NCI-H226 (cell line): ENCODE measurements at places on chromosomes 2 and 18.

DNA sequence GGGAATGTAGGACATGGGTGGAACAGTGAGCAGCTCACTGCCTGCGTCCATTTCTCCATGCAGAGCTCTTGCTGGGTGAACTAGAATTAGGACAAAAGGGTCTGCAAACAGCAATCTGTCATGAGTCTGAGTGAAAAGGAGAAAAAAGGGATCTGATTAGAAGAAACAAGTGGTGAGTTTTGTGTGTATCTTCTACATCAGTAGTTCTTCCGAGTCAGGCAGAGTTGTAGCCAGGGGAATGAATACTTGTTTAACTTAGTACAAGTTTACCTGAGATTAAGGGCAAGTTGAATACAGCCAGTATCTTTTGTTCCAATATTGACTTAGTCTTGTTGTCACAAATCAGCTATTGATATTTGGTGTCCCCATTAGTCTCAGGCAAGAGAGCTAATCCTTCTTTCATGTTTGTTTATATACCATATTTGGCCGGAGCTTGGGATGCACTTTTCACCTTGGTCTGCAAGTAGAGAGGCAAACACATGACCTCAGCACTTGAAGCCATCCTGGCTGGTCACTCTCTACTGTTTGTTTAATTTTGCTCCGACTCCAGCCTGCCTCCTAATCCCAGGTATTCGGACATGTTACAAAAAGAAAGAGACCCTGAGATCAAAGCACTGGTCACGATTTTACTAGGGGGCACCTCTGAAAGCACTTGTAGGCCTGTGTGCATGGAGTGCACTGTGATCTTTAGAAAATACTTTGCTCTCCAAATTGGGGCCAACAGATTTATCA lies 211.0 kb upstream of the NT5C1B start:
- DNase-seq: no peak

GRCh38 chr2:234029150-234029733 lies 21.3 kb upstream of the SPP2 start:
- no peak for DNase-seq

DNA sequence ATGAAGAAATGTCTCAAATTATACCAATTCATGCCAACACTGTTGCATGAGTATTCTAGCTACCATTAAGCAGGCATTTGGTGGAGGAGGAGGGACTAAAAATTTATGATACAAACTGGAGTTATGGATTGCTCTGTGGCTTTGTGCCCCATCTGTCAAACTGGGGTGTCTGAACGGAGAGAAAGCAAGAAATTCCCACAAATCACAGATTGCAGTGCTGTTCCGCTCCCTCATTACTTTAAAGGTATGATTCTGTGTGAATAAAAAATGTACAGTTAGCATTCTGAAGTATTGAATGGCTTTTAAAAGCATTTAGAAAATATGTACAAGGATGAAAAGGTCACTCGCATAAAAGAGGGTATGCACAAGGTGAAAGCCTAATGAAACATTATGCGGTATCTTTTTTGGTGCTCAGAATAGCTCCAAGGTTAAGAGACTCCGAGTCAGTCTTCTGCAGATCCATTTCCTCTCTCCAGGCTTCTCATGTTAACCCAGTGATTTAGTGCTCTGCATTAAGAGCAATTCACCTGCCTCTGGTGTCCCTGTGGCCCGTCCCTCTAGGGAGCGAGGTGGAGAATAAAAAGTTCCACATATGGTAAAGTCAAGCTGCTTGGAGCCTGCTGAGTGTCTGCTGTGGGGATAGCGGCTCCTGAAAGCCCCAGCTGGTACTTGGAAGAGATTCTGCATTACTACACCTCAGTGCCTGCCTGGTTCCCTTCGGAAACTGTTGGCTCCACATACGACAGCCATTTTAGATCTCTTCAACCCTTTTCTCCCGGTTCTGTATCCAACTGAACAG lies 184.2 kb downstream of the ZNF521 start:
- DNase-seq: no peak

DNA sequence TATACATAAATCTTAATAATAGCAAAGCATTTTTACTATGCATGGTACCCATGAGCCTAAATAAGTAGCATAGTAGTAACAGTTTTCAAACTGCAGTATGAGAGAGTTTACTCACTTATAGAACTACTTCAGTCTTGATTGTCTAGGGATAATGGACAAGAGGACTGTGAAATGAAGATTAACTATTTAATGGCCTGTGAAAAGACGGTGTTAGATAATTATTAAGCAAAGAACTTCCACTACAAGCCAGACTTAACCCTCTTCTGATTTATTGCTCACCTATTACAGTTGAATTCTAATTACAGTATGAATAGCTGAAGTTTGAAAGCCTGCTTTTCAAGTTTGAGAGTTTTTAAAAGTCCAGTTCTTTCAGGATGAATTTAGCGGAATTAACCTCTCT lies 18.9 kb downstream of the PIK3C3 start:
- no peak for DNase-seq

DNA sequence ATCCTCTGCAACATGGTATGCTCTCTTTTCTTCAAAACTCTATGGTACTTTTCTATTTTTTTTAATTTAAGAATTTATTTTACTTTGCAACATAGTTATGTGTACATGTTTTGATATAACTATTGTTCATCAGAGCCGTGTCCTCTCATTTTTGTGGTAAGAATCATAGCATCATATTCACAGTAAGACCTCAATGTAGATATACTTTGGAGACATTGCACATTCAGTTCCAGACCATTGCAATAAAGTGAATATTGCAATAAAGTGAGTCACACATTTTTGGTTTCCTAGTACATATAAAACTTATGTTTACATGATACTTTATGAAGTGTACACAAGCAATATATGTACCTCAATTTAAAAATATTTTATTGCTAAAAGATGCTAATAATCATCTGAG lies 22.7 kb upstream of the LINC00305 start:
- no peak for DNase-seq

- DNase-seq: no peak
Measured at GRCh38 chr2:7997279-7997678, 684.6 kb upstream of the ID2 start.

DNA sequence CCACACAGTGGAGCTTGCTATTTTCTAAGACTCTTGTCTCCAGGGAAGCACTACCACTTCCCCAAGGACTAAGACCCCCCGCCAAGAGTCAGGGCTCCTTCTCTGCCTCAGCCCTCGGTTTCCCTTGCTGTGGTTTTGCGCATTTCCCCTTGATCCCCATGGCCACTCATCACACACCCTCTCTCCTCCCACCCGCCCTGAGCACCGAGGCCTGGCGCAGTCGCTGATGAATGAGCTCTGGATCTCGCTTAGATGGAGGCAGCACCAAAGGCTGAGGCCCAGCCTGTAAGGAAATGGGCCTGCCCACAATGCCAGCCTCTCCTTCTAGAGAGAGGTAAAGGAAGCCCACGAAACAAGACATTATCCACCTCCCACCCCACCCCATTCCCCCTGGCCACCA lies 96.9 kb downstream of the TNS1 start:
- no peak for DNase-seq

GRCh38 chr2:153808679-153809078 lies 63.0 kb upstream of the GALNT13 start:
- DNase-seq: peak; percentile 29

DNA sequence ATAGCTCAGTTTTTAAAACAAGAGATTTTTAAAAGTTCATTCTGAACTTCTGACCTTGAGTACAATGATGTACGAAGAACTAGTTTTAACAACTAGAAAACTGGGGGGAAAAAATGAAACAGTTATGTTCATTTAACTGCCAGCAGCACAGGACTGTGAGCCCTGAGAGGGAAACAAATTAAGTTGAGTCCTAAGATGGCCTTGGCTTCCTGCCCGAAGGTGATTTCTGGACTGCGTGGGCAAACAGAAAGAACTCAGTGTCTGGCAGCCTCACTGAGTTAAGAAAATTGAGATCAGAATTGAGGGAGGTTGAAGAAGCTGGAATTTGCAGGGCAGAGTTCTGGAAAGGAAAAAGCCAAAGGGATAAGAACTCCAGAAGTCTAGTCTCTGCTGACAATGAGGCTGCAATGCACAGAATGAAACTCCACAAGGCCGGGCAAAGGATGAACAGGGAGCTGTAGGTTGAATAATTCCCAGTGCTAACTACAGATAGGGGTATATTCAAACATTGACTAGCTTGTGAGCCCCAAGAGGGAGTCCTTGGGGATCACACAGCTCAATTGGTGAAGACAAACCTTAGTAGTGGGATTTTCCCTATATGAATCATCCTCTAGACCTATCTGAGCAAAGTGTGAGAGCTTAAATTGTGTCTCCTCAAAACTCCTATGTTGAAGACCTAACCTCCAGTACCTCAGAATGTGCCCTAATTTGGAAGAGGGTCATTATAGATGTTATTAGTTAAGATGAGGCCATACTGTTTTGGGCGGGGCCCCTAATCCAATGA lies 13.1 kb upstream of the CRACDL start:
- DNase-seq: peak; percentile 29

GRCh38 chr2:28661589-28662001 lies 90.0 kb upstream of the PPP1CB start:
- DNase-seq: peak; percentile 90

DNA sequence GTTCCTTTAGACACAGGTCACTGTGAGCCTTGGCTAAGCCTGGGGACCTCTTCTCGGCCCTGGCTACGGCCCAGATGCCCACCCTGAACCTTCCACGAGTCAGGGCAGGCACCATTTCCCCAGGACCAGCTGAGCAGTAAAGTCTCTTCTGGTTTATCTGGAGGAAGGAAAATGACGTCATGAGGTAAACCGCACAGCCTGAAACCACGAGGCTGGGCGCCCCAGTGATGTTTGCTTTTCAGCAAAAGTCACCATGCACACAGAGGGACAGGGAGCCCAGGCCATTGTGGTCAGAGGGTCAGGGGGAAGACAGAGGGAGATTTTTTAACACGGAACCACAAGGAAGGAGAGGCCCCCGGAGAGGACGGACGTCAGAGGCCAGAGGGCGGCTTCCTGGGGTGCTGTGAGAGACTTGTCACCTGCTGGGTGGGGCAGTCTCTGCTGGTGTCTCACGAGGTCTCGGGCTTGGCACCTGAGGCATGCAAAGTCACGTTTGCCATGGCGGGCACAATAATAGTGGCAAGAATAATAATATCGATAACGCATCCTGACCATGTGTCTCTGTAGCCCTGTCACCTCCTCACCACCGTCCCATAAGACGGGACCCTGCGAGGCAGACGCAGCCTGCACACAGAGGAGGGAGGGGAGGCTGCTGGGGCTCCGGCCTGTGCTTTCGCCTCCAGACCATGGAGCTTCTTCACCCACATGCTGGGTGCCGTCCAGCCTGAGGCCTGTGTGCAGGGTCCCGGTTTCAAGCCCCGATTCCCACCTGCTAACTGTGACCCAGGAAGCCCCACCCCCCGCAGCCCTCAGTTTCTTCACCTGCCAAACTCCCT lies 33.2 kb upstream of the FOSL2 start:
- DNase-seq: no peak

DNA sequence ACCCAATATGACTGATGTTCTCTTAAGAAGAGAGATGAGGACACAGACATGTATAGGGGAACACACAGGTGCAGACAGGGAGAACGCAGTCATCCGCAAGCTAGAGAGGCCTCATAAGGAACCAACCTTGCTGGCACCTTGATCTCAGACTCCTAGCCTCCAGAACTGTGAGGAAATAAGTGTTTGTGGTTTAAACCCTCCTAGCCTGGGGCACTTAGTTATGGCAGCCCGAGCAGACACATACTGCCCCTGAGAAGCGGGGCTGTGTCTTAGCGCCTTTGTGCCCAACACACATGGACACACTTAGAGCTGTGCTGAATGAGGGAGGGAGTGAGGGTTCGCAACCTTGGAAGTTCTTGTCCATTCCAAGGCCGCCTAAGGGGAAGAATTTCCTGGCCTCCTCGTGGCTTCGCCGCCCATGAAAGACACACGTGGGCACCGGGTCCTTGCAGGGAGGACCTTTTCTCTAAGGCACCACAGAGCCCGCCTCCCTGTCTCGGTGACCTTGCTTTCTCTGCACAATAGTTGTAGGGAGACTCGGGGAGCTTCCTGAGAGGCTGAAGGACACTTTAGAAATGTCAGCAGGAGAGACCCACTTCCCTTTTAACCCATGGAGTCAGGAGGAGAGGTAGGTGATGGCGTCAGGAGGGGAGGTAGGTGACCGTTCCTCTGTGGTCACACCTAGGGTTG lies 224.5 kb upstream of the HDAC4 start:
- DNase-seq: no peak

- no peak for DNase-seq
Measured at GRCh38 chr18:56267334-56267733, 371.1 kb downstream of the TXNL1 start.

GRCh38 chr2:23069923-23070322 lies 315.1 kb upstream of the KLHL29 start:
- no peak for DNase-seq

DNA sequence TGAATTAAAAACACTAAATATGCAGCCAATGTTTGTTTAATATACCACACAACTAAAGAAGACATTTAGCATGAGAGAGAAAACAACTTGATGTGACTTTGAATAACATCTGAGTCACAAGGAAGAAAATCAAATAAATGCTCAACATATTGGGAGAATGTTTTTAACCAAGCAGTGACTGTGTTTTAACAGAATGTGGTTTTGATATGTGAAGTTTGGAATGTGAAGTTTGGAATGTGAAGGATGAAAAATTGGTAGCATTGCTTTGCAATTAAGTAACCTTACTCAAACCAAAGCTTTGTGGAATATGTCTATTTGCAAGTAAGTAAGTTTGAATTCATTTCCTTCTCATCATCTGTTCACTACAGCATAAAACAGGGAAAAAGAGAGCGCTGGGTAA lies 128.2 kb upstream of the DNAJC10 start:
- peak; percentile 80 for DNase-seq

DNA sequence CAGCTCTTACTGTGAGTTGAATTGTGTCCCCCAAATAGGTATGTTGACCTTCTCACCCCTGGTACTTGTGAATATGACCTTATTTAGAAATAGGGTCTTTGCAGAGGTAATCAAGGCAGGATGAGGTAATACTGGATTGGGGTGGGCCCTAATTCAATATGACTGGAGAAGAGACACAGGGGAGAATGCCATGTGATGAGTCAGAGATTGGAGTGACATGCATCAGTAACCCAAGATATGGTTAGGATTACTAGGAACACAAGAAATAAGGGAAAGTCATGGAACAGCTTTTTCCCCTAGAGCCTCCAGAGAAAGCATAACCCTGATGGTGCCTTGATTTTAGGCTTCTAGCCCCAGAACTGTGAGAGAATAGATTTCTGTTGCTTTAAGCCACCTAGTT lies 37.0 kb upstream of the ATP5MC3 start:
- DNase-seq: no peak

DNA sequence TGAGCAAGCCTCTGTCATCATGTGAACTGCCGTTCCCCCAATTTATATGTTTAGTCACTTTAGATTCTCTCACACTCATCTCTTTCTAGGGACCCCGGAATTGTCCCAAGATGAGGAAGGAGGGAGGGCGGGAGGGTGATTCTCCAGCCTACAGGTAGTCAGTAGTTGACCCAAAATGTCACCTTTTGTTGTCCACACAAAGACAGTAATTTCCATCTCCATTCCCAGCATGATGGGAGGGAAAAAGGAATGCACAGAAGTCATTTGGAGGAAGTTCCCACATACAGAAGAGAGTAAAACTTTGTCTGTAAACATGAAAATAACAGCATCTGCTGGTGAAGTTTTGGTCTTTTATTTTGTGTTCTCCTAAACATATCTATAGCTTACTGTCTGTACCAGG lies 222.9 kb downstream of the KLHL29 start:
- no peak for DNase-seq
